ENCODE measurements at places on chromosomes 1 and 21.

- DNase-seq = peak; percentile 5
Observed at GRCh38 chr1:111672331-111672730, 52.7 kb downstream of the RAP1A start.

DNA sequence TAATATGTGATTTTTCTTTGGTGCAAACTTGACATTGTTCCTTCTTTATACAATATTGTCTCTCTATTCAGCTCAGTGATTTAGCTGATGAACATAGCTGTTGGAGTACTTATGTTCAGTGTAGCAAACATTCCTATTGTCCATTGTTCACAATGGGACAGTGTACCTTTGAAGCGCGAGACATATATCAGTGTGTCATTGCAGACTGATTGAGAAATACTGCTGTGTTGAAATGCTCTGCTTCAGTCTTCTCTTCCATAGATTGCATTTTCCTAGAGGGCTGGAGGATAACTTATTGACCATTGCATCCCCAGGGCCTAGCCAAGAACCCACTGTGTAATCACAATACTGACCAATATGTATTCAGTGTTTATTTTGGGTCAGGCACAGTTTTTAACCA is 46.5 kb downstream of the HLX start:
- no peak for DNase-seq

- peak; percentile 59 for DNase-seq
Observed at GRCh38 chr1:20717452-20718342, at the start of gene KIF17. TSS of gene KIF17 (minus strand) at chr1:20718007. CDS start at chr1:20717706, 301 bp downstream.

DNA sequence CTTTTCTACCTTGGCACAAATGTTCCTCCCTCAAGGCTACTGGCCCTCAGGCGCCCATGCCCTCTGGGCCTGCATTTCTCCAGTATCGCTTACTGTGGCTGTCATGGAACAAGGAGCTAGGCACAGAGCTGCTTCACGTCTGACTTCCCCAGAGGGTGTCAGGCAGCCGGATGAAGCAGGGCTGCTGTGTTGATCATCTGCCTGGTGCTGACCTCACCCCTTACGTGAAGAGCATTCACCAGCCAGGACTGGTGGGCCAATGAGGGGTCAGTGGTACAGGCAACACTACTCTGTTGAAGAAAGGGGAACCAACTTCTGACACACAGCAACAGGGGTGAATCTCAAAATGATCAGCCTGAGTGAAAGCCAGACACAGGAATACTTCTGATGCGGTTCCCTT is 215.5 kb upstream of the GALNT2 start:
- no peak for DNase-seq

DNA sequence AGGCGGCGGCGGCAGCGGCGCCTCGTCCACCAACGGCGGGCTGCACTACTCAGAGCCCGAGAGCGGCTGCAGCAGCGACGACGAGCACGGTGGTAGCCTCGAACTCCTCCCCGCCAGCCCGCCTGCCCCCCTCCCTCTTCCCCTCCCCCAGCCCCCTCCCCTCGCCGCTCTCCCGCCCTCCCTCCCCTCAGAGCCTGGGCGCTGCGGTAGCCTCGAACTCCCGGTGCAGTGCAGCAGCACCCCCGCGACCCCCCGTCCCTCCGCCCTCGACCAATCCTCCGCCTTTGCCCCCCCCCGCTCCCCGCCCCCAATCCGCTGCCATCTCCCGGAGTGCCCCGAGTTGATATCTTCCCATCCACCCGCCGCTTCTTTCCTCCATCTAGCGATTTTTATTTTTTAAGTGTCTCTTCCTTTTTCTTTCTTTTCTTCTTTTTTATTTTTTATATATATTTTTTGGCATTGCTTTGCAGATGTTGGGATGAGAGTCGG is 516 bp downstream of the RCOR3 start:
- DNase-seq = peak; percentile 50

- DNase-seq = peak; percentile 42
Observed at GRCh38 chr1:9371391-9371935, 78.8 kb downstream of the SPSB1 start.

GRCh38 chr1:30125021-30125820 is 598.2 kb downstream of the MATN1 start:
- no peak for DNase-seq

DNA sequence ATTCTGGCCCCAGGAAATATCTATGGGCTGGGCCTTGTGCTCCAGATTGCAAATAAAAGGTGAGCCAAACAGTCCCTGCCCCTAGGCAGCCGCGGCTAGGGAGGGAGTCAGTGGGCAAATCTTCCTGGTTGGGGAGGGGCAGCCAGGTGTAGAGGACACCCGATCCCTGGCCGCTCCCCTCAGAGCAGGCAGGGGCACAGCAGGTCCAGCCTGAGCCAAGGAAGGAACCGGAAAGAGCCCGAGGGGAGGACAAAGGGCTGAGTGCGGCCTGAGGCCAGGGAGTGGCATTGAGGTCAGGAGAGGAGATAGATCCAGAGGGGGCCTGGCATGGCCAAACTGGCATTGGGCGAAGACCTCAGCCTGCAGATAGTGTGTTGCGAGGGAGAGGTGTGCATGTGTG is 36.6 kb upstream of the ARF1 start:
- no peak for DNase-seq

GRCh38 chr1:3501856-3502640 is 47.6 kb downstream of the ARHGEF16 start:
- no peak for DNase-seq

DNA sequence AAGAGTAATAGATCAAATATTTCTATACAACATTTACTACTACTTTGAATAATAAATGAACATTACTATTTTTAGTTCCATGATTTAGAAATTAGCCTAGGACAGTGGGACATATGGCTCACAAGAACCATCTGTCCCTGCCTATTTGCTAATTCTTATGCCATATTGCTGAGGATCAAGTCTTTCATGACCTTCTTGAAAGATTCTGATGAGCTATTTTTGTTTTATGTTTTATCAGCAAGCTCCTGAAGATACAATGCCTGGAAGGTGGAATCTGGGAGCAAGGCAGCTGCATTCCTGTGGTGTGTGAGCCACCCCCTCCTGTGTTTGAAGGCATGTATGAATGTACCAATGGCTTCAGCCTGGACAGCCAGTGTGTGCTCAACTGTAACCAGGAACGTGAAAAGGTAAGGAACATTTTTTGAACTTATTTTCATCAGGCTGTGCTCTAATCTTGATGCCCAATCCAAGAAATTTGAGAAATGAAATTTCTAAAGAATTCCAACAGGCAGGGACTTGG is 326.7 kb downstream of the PAPPA2 start:
- no peak for DNase-seq

- peak; percentile 50 for DNase-seq
Observed at GRCh38 chr1:24027838-24028468, 47.8 kb upstream of the SRSF10 start.

DNA sequence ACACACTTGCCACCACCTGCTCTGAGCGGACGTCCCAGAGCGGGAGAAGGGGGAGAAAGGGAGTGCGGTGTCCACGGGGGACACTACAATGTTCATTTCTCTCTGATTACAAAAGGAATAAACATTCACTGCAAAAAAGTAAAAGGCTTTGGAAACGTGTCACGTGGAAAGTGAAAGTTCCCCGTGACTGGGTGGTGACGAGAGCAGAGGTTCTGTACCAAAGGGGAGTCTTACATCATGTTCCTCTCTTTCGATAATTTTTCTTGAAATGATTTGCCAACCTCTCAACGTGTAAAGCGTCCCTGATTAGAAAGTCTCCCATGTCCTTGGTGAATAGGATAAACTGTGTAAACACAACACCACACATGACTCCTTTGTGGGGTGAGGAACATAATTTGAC is 22.0 kb upstream of the PRDM15 start:
- no peak for DNase-seq

DNA sequence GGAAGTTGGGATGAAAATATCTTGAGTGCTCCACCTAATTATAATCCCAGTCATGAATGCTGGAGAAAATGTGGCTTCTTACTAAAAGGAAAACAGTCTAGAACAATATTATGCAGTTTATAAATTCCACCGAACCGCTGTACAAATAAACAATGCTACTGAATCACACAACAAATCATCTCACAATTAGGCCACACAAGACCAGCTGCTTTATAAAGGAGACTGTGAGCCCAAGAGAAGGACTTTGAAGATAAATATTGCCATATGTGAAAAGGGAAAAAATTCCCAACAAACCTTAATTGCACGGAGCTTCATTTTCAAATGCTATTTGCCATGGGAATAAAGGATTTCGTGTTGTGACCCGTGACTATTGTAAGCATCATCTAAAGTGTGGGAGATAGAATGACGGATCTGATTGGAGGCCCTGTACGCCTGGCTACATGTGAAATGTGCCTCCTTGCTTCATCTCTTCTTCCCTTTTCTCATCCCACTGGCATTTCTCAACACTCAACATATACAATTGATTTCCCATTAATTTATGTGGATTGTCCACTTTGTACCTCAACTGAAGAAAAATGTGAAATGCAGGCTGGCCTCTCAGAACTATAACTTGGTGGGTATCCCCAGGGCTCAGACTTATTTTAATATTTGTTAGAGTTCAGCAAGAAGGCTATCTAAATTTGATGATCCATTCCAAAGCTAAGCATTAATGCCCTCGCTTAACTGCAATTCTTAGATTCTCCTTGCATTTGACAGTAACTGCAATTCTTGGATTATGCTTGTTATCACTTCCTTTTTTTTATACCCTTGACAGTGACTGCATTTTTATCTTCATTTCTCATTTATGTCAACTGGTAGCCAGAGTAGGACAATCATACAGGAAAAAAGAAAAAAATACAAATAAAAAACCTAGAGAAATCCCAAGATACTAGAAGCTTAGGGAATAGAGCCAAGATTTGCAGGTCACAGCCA is 122.3 kb downstream of the TGFB2 start:
- DNase-seq = no peak

GRCh38 chr21:38712664-38713063 is 93.1 kb upstream of the ETS2 start:
- DNase-seq = no peak

DNA sequence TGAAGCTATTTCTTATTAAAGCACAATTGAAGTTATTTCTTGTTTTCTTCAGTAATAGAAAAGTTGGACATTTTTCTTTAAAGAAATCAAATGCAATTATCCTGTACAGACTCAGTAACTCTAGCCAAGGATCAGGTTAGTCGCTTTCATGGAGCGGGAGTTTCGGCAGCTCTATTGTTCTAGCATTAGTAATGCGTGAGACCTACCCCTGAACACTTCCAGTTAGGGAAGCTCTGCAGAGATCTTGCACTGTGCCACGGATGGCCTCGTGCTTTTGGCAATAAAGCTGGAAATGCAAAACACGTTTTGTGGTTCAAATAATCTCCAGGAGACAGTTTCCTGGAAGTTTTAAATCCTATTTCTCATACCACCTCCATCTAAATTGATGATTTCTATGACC is 488.4 kb downstream of the SETD4 start:
- no peak for DNase-seq

DNA sequence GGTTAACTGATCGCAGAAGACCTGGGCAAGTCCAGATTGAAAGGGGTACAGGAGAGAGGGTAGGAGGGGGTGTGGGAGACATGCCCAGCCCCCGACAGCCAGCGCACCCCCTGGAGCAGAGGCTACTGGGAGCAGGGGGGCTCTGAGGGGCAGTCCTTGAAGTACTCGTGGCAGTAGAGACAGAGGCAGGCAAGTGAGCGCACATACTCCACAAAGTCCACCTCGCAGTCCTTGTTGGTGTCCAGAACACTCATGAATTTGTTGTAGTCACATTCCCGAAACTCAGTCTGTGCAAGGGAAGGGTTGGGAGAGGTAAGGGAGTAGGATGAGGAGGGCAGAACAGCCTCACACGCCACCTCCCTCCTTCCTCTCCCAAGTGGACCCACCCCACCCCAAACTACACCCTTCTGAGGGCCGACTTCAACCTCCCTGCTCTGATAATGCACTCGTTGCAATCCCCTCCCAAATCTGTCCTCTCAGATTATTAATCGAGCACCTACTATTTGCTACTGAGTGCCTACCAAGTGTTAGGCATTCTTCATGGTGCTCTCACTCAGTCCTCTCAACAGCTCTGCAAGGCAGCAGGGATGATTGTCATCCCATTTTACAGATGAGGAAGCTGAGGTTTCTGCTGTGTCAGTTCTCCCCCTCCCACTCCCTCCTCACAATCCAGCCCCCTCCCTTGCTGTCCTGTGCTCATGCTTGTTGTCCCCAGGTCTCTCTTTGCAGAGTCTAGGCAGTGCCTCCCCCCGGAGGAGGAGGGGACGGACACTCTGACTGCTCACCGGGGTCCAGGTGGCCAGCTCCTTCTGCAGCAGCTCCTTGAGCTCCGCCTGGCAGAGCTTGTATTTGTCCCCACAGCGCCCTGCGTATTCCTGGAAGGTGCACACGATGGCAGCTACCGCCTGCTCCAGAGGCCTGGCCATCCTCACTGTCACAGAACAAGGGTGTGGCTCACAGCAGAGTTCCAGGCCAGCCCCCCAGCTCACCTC is 1.2 kb downstream of the S100A3 start:
- DNase-seq = no peak

DNA sequence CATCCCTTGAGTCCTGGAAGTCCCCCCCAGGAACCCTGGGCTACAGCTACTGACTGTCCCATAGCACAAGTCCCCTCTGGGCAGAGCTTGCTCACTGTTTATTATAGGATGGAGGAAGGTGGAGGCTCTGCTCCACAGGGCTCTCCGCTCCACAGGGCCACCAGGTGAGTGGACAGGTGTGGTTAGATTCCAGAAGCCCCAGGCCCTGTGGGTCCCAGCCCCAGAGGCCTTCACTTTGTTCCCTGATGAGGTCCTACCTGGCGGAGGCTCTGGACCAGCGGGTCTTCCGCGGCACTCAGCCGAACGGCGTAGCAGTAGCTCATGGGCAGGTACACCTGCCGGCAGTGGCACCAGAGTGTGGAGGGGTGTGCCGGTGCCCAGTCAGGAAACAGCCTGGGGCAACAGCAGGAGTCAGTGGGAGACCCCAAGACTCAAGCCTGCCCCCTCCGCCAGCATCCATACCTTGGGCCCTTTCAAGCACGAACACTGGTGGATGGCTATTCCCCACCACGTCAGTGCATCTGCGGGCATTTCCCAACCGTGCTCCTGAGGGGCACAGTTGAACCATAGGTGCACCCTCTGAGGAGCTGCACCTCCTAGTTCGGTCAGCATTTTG is 12.3 kb downstream of the LSS start:
- DNase-seq = no peak

DNA sequence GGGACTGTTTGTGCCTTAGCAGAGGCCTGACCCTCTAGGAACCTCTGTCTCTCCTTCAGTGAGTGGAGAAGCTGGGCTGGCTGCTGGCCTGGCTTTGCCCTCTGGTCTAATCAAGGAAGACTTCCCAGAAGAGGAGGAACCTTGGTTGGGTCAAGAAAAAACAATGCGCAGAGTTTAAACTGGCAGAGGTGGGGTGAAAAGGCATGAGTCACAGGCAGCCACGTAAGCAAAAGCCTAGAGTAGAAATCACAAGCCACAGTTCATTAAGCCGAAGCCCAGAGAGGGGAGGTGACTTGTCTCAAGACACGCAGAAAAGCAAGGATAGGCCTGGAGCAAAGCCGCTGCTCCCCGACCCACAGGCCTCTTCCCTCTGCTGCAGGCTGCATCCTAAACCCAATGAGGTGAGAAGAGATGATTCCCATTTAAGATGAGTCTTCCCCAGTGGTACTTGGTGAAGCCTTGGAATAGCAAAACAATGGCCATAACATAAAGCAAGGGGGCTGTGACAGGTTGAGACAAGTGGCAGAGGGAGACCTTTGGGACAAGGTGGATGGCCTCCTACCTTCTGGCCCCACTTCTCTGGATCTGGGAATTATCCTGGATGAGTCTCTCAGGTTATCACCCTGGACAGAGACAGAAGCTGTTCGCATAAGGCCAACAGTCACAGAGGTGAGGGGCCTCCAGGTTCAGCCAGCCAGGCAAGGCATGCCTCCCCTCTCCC is 7.7 kb downstream of the PDZK1IP1 start:
- DNase-seq = no peak

Data from fibroblast of the conjunctiva (primary cell).